Fibroblast of lung (primary cell): ENCODE measurements at places on chromosomes 12 and 14. TPM values are rescaled to one million over a fixed set of nuclear protein-coding genes. Genes with fewer than 3 reads are reported as not detected.
A peak's percentile ranks its signal among the peaks of the same experiment; 100 is the strongest.

Gene C1QL4
- 0.17 TPM in 1 of 2 replicates, not detected in the other for total RNA-seq

Gene NUAK1
- total RNA-seq = 4.6 and 5.1 TPM in 2 replicates

Gene BLTP3B
- total RNA-seq = 38.3 and 44.4 TPM in 2 replicates

Gene CD4
- total RNA-seq = 14.4 and 27.2 TPM in 2 replicates

Gene KRT73
- not detected in 2 replicates for total RNA-seq

Gene ACOT4
- 0.51 and 1.7 TPM in 2 replicates for total RNA-seq

Gene RPL41
- total RNA-seq = 2,664 and 4,175 TPM in 2 replicates

DNA sequence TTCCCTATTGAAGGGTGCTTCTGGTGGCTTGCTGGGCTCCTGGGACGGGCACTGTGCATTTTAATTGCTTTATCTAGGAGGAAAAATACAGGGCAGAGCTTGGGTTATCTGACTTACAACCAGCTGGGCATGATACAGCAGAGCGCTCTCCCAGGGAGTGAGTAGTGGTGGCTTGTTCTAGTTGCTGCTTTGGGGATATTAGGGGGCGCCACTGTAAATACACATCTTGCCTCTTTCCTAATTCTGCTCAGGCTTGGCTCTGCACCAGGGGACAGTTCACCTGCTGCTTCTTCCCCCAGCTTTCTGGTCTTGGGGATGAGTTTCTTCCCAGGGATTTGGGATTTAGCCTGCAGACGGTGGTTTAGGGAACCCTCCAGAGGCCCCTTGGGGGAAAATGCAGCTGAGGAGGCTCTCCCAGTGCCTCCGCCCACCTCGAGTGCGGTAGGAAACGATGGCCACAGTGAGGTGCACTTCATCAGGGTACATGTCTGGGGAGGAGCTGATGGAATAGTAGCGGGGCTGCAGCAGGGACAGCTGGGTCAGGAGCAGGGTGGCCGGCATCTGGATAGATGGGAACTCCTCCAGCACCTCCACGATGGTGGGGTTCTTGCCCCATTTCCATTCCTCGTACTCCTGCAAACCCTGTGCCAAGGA lies 36.9 kb upstream of the FBXO21 start:
- DNase-seq = no peak

DNA sequence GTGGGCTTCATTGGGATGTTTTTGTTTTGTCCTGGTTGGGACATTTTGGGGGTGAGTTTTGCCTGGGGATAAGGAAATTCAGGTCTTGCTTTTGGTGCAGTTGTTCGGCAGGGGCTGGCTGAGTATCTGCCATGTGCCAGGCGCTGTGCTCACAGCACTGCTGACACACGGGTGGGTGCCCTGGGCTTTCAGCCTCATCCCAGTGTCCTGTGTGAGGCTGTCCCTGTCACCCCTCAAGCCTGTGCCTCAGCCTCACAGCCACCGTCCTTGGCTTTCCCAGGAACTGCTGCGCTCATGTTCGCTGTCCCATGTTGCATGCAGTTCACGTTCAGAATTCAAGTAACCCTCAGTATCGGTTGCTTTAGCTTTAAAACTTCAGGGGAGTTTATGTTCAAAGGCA lies 24.9 kb downstream of the XRCC3 start:
- DNase-seq = no peak

GRCh38 chr12:26629864-26630263 lies 203.1 kb downstream of the ITPR2 start:
- peak; percentile 55 for DNase-seq

GRCh38 chr14:104876251-104876699 lies 11.2 kb downstream of the CEP170B start:
- no peak for DNase-seq

- DNase-seq = peak; percentile 91
Measured at GRCh38 chr14:103576371-103577024, 13.7 kb downstream of the COA8 start.

- DNase-seq = peak; percentile 78
Measured at GRCh38 chr12:112419297-112420133, 768 bp downstream of the PTPN11 start.

GRCh38 chr12:115810122-115810901 lies 467.2 kb downstream of the MED13L start:
- peak; percentile 12 for DNase-seq

GRCh38 chr14:105857826-105858675 lies 331.7 kb downstream of the TMEM121 start:
- no peak for DNase-seq

GRCh38 chr12:131056626-131057025 lies 102.9 kb downstream of the ADGRD1 start:
- no peak for DNase-seq

DNA sequence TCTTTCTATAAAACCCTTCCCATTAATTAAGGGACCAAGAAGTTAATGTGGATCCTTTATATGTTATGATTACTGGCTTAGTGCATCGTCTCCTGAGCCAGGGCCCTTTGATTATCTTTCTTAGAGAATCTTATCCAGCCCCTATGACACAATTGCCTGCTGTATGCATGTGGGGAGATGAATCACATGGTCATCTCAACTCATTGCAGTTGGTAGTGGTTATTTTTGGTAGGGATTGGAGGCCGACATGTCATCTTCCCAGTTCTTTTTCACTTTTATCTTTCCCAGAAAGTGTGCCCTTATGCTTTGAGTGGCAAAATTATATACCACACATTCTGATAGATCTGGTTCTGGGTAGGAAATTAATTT lies 26.0 kb downstream of the ZNF664 start:
- DNase-seq = no peak

DNA sequence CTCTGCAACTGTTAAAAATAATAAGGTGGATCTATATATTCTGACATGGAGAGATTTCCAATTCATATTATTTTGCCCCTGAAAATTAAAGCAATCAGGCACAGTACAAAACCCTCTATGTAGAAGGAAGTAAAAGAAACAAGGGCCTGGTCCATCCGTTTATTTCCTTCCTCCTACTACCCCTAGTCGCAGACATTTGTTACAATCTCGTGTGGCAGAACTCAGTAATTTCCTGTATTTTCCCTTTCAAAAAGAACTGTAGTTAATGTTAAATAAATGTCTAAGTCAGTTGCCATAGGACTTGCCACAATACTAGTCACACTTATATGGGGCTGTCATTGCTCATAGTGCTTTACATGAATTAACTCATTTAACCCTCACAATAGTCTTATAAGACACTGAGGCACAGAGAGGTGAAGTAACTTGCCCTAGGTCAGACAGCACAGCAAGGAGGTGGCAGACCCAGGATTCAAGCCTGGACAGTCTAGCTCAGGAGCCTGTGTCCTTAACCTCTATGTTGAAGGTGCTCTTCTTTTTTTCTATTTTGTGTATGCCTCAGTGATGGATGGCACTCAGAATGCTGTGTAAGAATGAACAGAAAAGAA lies 24.2 kb downstream of the NINJ2 start:
- no peak for DNase-seq

DNA sequence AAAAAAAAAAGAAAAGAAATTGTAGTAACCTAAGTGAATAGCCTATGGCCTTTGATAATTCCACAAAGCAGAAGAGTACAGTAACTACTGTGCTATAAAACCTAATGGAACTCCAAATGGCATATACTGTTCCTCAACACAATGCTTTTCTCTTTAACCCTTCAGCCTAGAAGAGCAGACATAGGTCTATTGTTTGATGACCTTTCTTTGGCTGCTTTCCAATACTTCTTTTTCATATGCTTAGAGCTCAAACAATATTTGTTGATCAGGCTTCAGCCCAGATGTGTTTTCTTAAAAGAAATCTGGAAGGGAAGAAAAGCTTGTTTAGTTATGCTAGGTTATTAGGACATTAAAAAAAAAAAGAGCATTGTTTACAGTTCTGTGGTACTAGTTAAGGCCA lies 116.4 kb downstream of the NTN4 start:
- no peak for DNase-seq

DNA sequence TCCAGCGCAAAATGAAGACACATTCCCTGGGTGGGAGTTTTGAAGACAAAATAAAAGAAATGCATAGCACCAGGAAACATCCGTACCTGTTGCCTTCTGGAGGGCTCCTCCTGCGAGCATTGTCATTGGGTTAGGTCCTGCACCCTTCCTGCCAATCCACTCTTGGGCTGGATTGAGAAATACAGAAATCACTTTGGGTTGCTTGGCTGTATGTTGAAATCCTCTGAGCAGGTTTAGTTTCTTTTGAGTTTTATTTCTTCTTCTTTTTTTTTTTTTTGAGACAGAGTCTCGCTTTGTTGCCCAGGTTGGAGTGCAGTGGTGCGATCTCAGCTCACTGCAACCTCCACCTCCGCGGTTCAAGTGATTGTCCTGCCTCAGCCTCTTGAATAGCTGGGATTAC lies 67.6 kb downstream of the ARF6 start:
- DNase-seq = no peak

DNA sequence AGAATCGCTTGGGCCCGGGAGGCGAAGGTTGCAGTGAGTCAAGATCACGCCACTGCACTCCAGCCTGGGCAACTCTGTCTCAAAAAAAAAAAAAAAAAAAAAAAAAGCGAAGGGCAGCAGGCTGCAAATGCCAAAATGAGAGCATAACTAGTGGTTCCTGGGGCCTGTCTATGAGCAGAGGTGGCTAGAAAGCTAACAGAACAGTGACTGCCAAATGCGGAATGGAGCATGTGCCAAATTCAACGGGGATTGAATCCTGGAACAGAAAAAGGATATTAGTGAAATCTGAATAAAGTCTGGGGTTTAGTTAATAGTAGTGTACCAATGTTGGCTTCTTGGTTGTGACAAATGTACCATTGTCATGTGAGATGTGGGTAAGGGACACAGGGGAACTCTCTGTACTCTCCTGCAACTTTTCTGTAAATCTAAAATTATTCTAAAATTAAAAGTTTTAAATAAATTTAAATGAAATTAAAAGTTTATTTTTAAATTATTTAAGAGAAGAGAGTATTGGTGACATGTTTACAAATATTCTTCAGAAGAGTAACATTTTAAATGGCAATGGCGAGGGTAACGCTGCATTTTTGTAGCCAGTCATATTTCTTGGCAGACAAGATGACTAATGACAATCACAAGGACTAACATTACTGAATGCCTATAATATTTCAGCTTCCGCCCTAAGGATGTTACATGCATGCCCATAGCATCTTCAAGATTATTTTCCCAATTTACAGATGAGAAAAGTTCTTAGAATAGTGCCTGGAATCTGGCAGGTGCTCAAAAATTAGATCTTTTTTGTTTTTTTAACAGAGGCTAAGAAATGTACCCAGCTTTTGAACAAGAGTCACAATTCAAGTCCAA lies 28.9 kb upstream of the NUDT4 start:
- DNase-seq = peak; percentile 6

- DNase-seq = peak; percentile 68
Measured at GRCh38 chr12:116476227-116476822, 82.9 kb upstream of the MAP1LC3B2 start.

DNA sequence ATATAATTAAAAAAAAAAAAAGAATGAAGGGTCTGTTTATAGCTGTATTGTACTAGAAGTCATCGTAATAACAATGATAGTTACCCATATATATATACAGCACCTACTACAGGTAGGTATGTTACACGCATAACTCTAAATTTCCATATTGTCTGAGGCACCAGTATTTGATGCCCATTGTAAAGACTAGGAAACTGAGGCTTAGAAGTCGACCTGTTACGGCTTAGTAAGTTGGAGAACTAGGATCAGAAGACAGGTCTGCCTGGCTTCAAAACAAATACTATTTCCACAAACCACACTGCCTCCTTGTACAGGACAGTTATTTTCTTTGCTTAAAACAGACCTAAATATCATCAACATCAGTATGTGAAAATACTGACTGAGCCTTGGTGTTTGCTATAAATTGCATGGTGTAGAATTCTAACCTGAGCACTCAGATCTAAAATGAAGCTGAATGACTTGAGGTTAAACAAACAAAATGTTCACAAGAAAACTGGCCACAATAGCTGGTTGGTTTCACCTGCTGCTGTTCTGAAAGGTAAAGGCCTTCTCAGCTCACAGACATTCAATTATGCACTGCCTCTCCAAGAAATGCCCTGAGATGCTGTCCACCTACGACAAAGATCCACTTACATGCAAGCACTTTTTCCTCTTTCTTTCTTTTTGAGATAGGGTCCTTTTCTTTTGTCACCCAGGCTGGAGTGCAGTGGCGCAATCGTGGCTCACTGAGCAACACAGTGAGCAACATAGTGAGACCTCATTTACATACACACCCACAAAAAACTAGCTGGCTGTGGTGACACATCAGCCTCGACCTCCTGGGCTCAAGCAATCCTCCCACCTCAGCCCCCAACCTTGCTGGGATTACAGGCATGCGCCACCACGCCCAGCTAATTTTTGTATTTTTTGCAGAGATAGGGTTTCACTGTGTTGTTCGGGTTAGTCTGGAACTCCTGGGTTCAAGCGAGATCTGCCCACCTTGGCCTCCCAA lies 35.7 kb downstream of the SSH1 start:
- DNase-seq = peak; percentile 87

GRCh38 chr12:114670291-114670980 lies 13.5 kb downstream of the TBX3 start:
- peak; percentile 65 for DNase-seq

DNA sequence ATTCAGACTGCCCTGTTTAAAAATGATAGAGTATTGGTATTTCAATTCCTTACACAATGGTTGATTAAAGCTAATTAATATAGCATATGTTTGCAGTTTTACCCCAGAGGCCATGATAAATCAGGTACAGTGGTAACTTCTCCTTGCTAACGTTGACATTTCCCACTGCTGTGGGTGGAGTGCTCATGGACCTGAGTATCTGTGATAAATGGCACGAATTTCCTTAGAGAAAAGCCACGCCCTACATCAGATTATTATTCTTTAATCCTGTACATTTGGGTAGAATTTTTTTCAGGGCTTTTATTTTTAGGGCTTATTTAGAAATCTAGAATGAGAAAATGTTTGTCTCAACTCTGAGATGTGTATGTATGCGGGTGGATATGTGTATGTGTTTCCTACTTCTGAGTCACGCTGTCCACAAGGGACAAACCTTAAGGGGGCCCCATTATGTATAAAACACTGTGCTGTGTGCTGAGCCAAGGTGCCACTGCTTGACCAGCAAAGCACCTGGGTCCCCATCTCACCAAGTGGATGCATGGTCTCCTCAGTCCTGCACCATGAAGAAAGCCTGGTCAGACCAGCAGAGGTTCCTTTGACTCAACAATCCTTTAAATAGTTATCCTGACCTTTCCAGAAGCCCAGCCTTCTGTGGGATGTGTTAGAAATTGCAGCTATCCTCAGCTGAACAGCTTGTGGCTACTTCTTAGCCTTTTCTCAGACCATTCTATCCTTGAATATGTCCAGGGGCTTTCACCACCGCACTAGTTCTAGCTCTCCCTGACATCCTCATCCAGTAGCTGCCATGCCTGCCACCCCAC lies 57.9 kb upstream of the STK38L start:
- peak; percentile 78 for DNase-seq

GRCh38 chr12:22333713-22334409 lies 646 bp downstream of the ST8SIA1 start:
- DNase-seq = no peak

- no peak for DNase-seq
Measured at GRCh38 chr12:118611295-118611694, 234.9 kb downstream of the SUDS3 start.

GRCh38 chr12:132710043-132710404 lies 618 bp upstream of the PGAM5 start:
- DNase-seq = no peak

- DNase-seq = peak; percentile 17
Measured at GRCh38 chr12:48037267-48037915, 33.1 kb upstream of the COL2A1 start.
